ENCODE measurements at places on chromosomes 5 and 9.

- no peak for DNase-seq
Observed at GRCh38 chr5:129001841-129002526, 36.7 kb downstream of the SLC27A6 start.

DNA sequence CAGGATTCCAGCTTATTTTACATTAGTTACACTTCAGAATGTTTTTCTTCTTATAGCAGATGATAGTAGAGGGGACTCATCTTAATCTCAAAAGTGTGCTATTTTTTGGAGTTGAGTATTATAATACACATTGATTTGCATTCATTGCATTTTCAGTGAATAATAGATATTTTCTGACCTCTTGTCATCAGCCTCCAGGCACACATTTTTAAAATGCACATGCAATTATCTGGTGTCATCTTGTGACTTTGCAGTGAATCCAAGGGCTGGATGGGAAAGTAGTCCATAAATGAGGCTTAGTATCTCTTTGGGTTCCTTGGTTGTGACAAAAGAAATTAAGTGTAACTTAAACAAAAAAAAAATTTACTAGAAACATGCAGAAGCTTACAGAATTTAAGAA is 28.1 kb upstream of the POU4F3 start:
- no peak for DNase-seq

DNA sequence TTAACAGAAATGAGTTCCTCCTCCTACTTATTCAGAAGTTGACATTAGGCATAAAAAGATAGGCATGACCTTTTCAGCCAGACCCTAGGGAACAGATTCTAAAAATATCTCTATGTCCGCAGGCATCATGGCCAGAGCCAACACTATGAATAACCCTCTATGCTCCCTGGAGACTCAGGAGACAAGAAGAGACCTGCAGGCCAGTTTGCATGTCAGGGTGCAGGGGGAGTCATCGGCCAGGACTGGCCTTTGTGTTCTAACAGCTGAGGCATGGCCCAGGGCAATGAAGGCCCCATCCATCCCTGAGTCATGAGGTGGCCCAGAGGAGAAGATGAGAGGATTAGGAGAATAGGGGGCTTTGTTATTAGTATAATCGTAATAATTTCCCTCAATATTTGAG is 93.8 kb downstream of the TMEM215 start:
- DNase-seq: peak; percentile 23

DNA sequence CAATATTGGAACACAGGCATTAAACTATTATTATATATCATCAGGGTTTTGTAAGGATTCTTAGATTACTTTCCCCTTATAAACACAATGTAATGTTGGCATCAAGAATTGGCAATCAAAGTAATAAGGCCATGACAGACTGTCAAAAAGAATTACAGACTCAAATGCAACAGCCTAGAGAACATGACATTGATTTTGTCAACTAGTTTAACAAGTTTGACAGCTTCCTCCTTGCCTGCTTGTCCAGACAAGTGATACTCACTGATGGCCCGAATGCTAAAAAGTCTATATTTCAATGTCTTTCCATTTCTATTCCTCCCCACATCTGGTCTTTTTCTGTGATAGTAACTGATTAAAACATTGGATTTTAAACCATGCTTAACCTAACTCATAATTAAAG is 6.4 kb upstream of the ANKRD31 start:
- DNase-seq: no peak

GRCh38 chr5:167701051-167701450 is 590.4 kb upstream of the WWC1 start:
- DNase-seq: no peak

- DNase-seq: no peak
Observed at GRCh38 chr9:74513221-74513620, 16.1 kb downstream of the RORB start.

GRCh38 chr9:120713257-120714087 is 798 bp downstream of the MEGF9 start:
- DNase-seq: no peak

DNA sequence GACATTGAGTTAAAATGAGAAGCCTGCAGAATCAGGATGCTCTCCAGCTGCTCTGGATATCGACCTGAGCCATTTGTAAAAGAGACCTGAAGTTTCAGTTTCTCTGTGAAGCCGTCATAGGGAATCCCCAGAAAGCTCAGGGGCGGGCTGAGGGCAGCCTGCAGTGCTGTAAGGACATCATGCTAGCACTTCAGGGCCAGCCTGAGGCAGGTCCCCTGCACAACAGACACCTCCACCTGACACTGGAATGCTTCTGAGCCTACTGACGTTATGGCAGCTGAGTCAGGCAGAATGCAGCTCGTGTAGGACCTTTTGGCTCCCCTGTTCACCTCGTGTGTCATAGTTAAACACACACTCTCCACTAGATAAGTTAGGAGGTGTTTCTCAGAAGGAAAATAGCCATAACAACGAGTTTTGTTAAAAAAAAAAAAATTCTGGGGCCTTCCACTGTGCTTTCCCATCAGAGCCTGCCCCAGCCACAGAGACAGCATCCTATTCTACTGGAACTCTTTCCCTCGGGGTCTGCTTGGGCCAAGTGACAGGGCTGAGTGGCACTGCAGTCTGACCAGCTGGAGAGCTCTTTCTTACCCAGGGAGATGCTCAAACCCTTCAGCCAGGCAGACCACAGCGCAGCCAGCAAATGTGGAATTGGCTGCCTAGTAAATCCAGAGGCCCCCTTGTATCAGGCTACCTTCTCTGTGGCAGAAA is 354.9 kb downstream of the DIRAS2 start:
- DNase-seq: no peak

DNA sequence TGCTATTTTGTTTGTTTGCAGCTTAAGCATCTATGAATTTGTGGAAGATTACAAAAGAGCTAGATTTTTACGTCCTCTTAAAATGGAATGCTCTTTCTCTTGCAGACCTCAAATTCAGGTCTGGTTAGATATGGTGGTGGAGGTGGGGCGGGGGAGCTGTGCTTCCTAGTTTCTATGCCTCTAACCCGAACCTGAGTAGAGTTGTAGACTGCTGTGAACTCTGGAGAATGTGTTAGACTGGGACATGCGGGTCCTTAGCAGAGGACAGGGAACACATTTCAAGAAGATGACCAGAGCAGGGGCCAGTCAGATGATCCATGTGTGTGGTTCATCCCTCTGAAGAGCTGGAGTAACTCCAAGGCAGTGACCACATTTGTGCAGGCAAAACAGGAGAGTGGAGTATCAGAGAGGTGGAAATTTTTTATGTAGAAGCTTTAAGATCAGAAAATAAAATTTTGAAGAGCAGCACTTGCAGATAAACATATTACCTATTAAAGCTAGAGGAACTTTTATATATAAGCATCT is 154.9 kb downstream of the FAM174A start:
- no peak for DNase-seq

GRCh38 chr5:143923634-143924266 is 111.8 kb downstream of the HMHB1 start:
- no peak for DNase-seq

DNA sequence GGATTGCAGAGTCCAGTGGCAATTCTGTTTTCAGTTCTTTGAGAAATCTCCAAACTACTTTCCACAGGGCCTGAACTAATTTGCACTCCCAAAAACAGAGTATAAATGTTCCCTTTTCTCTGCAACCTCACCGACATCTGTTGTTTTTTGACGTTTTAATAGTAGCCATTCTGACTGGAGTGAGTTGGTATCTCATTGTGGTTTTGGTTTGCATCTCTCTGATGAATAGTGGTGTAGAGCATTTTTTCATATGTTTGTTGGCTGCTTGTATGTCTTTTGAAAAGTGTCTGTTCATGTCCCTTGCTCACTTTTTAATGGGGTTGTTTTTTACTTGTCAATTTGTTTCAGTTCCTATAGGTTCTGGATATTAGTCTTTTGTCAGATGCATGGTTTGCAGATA is 72.6 kb downstream of the PALM2AKAP2 start:
- DNase-seq: no peak

DNA sequence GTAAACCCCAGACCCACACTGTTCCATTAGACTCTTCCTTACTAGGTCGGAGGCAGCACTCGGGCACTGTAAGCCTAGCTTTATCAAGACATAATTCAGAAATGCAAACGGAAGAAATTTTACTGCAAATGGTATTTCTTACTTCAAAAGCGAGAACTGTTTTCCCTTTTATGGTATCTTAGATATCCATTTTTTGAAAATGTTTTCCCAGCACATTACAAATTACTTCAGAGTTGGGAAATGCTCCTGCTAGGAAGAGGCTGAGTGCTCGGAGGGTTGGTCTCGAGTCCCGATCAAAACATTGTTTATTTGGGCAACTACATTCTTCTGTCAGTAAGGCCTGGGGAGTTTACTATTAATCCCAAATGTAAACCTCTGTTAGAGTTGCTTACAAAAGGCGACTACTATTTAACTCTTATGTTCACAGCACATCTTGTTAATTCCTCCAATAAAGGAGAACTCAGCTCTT is 332.9 kb downstream of the CWC27 start:
- no peak for DNase-seq

GRCh38 chr9:35736201-35736633 is 3.8 kb downstream of the CREB3 start:
- peak; percentile 57 for DNase-seq

DNA sequence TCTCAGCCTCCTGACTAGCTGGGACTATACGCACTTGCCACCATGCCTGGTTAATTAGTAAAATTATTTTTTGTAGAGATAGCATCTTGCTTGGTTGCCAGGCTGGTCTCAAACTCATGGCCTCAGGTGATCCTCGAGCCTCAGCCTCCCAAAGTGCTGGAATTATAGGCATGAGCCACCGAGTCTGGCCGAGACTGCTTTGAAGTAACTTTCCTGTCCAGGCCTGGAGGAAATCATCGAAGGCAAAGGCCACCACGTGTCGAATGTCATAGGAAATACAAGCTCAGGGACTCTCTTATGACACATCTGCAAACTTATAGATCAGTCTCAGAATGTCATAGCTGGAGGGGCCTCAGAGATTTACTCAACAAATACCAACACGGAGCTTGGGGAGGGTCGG is 25.1 kb downstream of the RAPGEF1 start:
- DNase-seq: no peak

- no peak for DNase-seq
Observed at GRCh38 chr5:145750199-145750598, 84.9 kb downstream of the PRELID2 start.

DNA sequence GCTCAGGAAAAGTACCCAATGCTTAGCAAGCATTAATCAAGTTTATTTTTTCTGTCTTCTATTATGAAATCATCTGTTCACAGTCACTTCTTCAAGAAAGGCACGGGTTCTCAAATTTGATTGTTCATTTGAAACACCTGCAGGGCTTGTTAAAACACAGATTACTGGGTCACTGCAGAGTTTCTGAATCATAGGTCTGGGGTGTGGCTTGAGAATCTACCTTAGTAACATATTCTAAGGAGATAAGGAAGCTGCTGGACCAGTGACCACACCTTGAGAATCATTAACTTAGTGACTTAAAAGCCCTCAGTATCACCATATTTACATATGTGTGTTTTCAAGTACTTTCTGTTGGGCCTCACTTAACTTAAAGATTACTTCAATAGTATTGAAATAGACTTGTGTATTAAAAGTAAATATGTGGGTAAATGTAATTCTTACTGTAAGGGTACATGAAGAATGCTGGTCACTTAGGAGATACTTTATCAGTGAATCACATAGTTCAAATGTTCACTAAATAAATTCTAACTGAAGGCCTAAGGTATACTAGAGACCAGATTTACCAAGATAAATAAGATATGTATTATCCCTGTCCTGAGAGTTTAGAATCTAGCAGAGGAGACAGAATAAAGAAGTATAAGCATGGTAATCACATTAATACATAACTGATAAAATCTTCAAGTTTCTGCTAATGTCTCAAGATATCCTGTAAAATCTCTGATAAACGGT is 1342.1 kb upstream of the C9orf72 start:
- no peak for DNase-seq

DNA sequence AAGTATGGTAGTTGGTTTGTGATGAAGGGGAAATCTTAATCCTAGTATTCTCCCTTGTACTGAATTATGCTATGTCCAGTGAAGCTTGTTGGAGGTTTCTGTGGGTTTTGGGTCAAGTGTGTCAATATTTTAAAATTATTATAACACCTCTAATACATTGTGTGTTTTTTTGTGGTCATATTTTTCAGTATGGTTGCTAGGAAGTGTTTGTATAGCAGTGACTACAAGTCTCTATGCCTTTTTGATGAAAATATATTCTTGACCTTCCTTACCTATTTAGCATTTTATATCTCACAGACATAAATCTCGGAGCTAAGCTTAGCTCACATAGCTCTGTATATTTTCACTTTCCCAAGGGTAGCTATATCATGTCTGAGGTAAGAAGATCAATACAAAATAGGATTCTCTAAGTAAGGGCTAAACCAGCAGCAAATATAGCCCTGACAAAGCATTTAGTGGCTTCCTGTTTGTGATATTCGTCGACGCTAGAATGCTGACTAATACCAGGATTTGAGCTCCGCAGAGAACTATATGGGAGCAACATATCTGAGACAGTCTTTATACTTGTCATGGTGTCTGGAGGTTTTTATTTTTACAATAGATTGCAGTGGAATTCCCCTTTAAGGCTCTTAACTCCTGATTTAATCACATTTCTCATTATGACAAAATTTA is 82.3 kb downstream of the MACIR start:
- no peak for DNase-seq

DNA sequence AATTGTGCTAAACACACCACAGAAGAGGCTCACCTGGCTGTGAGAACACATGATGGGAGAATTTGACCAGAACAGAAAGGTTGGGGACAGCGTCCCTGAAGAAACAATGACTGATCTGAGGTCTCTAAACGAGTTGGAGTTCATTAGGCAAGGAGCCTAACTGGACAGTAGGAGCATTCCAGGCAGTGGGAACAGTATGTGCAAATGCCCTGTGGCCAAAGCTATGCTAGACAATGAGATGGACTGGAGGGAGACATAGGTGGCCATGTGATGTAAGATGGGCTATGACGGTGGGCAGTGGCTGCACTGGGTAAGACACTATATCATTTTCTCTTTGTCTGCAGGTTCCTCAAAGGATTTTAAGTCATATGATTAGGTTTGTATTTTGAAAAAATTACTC is 95.1 kb upstream of the ARAP3 start:
- DNase-seq: no peak

GRCh38 chr5:122500245-122501088 is 188.4 kb downstream of the SNCAIP start:
- peak; percentile 40 for DNase-seq

DNA sequence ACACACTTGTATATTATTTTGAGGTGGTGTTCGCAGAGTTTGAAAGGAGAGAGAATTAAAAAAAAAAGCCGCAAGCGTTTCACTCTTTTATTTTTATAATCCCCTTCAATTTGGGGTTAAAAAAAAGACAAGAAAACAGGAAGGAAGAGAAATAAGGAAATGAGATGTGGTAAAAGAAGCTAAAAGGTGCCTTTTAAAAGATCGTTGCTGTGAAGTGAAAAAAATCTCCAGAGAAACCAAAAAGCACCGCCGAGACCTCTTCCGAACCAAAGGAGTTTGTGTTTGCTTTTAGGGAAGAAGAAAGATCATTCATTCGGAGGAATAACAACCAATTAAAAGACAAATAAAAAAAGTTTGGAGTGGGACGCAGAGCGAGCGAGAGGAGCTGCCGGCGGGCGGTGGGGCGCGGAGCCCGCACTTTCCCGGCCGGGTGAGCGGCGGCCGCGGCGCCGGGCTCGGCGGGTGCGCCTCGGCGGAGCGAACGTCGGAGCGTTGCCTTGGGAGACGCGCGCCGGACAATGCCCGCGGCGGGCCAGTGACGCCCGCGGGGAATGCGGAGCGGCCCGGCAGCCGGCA is 355 bp downstream of the TLE4 start:
- DNase-seq: no peak

- DNase-seq: no peak
Observed at GRCh38 chr9:68998812-68999211, 15.1 kb downstream of the PRKACG start.

GRCh38 chr5:55895346-55895745 is 44.2 kb downstream of the IL31RA start:
- DNase-seq: no peak

Data from heart right ventricle (tissue), 16 donors.